ENCODE measurements at places on chromosomes 2 and 18. TPM values are rescaled to one million over a fixed set of nuclear protein-coding genes. Genes with fewer than 3 reads are reported as not detected.

GRCh38 chr2:180607514-180608049 is 372.8 kb upstream of the UBE2E3 start:
- DNase-seq: peak; percentile 25

GRCh38 chr2:45769056-45769455 is 117.6 kb downstream of the PRKCE start:
- no peak for DNase-seq

DNA sequence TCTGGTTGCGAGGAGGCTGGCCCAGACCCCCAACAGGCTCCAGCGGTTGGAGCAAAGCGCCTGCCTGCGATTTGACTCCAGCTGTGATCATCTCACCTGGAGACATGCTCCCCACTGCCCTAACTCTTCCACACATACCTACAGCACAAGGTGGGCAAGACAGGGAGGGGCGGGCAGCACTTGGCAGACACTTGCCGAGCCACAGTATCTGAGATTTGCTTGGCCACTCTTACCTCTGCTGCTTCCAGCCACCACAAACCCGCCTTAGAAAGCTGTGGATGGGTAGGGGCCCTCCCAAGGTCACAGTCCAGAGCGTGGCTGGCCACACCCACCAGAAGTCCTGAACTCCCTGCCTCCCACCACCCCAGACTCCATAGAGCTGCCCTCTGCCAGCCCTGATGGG is 8.2 kb downstream of the CYP26B1 start:
- DNase-seq: no peak

The HAAO gene
- 20.9 TPM for total RNA-seq

The LHCGR gene
- total RNA-seq: 0.32 TPM
